HepG2 (cell line): ENCODE measurements at places on chromosomes 1 and 21.

- no peak for DNase-seq
Observed at GRCh38 chr21:42732033-42732410, 78.6 kb downstream of the PDE9A start.

- no peak for DNase-seq
Observed at GRCh38 chr1:25524568-25525360, 18.6 kb upstream of the LDLRAP1 start.

DNA sequence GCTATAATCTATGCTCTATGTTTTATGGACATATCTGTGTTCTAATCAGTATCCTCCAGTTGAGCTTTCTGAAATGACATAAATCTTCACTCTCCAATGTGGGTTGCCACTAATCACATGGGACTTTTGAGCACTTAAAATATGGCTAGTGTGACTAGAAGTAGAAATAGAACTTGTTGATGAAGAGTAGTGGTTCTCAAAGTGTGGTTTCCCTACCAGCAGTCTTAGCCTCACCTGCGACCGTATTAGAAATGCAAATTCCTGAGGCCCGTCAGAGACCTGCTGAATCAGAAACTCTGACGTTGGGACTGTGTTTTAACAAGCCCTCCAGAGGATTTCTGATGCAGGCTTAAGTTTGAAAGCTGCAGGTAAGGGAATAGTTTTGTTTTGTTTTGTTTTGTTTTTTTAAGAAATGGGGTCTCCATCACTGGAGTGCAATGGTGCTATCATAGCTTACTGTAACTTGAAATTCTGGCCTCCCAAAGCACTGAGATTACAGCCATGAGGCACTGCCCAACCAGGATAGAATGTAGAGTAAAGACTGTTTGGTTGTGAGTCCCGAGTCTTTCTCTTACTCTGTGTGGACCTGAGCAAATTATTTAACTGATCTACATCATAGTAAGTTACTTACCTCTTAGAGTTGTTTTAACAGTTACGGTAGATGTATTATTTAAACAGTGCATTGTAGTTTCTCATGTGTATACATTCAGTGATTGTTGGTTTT, 21.7 kb downstream of the GLRX2 start:
- DNase-seq = no peak

DNA sequence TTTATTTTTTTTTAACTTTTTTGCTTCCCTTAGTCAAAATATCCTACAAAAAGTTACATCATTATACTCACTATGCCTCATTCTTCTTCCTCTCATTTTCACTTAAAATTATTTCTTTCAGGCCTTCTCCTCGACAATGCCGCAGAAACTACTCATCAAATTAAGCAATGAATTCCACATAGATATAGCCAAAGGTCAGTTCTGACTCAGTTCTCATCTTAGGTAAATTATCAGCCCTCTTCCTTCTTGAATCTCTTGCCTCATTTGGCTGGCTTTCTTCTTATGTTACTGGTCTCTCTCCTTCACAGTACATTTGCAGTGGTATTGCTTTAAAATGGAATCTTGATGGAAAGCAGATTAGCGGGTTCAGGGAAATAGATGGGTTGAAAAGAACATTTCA, 260.7 kb upstream of the BRINP3 start:
- no peak for DNase-seq

- no peak for DNase-seq
Observed at GRCh38 chr1:108845991-108846390, 10.9 kb downstream of the AKNAD1 start.
